H1 (cell line): ENCODE measurements at places on chromosomes 7 and 10. TPM values are rescaled to one million over a fixed set of nuclear protein-coding genes. Genes with fewer than 3 reads are reported as not detected.

DNA sequence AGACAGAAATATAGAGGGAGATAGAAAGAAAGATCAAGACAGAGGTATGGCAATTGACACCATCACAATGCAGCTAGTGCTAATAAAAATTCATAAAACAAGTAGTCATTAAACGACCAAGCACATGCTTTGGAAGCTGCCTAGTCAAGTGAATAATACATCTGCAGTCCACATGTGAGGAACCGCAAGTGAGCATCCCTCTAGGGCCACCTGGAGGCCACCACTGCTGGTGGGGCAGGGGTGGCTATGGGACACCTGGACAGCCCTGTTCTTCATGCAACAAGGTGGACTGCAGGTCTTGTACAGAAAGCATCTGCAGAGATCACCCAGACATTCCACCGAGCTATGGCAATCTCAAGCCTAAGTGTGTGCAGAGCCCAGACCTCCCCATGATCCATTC, 451.1 kb upstream of the PFKP start:
- no peak overlapping the region for H3K27ac ChIP-seq
- no peaks in the 10 kb centered on the region for H3K27me3 ChIP-seq
- DNase-seq, result no peak
- no peaks in the 10 kb centered on the region for H3K36me3 ChIP-seq
- no peak overlapping the region for H3K4me3 ChIP-seq

DNA sequence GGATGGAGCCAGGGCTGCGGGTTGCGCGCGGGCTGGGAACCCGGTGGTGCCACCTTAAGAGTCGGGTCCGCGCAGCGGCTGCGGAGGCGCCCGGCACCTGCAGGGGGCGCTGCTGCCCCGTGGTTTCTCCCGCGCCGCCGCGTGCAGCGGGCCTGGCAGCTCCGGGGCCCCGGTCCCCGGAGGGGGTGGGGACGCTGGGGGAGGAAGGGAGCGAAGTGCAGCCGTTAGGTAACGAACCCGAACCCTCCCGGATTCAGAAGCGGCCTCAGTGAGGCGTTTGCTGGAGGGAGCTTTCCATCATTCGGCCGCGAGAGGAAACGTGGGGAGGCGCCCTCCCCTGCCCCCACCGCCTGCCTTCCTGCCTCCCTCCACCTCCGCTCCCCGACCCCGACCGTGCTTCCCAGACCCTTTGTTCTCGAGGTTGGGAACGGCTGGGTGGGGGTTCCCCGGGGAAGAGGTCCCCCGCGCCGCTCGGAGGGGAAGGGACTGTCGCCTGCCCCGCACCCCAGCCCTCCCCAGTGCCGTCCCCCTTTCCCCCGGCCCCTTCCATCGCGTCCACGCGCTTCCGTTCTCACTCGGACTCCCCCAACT, 29.6 kb downstream of the SKIDA1 start:
- peak overlapping the region; percentile 86 for H3K27ac ChIP-seq
- H3K4me1 ChIP-seq, result peaks cover 29% of the 10 kb centered on the region
- no peaks in the 10 kb centered on the region for H3K36me3 ChIP-seq

- H3K36me3 ChIP-seq, result no peaks in the 10 kb centered on the region
- H3K4me3 ChIP-seq, result no peak overlapping the region
- H3K27me3 ChIP-seq, result no peaks in the 10 kb centered on the region
- H3K4me1 ChIP-seq, result no peaks in the 10 kb centered on the region
Measured at GRCh38 chr10:37733822-37734221, 123.6 kb downstream of the ZNF248 start.

GRCh38 chr10:34580214-34580613, 234.9 kb downstream of the PARD3 start:
- H3K36me3 ChIP-seq, result no peaks in the 10 kb centered on the region
- no peak overlapping the region for H3K27ac ChIP-seq
- no peak for DNase-seq

DNA sequence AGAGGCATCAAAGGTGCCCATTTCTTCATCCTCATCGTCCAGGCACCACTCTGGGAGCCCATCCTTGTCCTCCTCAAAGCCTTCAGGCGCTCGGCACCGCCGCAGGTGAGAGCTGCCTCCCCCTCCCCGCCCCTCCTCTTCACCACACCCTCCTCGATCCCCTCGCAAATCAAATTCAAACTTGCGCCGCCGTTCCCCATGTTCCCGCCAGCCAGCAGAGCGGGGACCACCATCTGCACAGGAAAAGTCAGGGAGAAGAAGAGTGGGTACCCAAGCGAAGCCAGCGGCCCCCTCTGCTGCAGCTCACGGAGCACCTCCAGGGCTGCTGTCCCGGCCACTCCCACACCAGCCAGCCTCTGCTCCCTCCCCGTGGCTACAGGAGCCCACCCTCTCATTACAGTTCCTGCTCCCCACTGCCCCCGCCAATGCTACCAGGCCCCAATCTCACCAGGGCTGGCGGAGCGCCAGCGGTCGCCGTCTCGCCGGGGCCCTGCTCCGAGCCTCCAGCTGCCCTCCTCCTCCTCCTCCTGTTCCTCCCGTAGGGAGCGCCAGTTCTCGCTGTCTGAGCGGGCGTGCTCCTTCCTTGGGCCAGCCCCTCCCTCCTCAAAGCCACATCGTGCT, 7.7 kb downstream of the GIGYF1 start:
- no peak overlapping the region for H3K4me3 ChIP-seq
- no peak overlapping the region for H3K27ac ChIP-seq
- no peaks in the 10 kb centered on the region for H3K27me3 ChIP-seq
- H3K4me1 ChIP-seq, result peaks cover 6% of the 10 kb centered on the region

- H3K27me3 ChIP-seq, result no peaks in the 10 kb centered on the region
- no peaks in the 10 kb centered on the region for H3K4me1 ChIP-seq
- H3K27ac ChIP-seq, result no peak overlapping the region
- H3K4me3 ChIP-seq, result no peak overlapping the region
Measured at GRCh38 chr10:106557951-106558733, 606.4 kb downstream of the SORCS1 start.

GRCh38 chr7:142442396-142442795, 184.5 kb upstream of the PRSS58 start:
- no peaks in the 10 kb centered on the region for H3K27me3 ChIP-seq
- no peak for DNase-seq
- H3K4me3 ChIP-seq, result no peak overlapping the region
- H3K36me3 ChIP-seq, result no peaks in the 10 kb centered on the region
- no peak overlapping the region for H3K27ac ChIP-seq

DNA sequence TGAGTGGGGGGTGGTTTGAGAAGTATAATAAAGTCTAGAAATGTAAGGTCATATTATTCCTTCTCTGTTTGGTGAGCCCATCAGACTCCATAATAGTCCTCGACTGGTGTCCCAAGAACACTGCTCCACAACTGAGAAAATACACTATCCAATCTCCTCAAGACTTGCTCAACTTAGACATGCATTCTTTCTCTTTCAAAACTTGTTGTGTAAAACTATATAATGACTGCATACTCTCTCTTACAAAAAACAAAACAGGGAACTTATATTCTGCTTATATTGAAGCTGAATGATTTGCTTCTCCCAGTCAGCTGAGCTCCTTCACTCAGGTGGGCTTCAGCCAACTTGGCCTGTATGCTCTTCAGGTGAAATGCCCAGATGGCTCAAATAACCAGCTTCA, 204.7 kb downstream of the ZNF365 start:
- no peak overlapping the region for H3K27ac ChIP-seq
- no peaks in the 10 kb centered on the region for H3K4me1 ChIP-seq
- no peaks in the 10 kb centered on the region for H3K36me3 ChIP-seq
- no peak overlapping the region for H3K4me3 ChIP-seq
- DNase-seq, result no peak
- H3K27me3 ChIP-seq, result no peaks in the 10 kb centered on the region

GRCh38 chr10:96703358-96703757, 17.0 kb downstream of the PIK3AP1 start:
- H3K4me3 ChIP-seq, result no peak overlapping the region
- no peaks in the 10 kb centered on the region for H3K36me3 ChIP-seq
- H3K27me3 ChIP-seq, result no peaks in the 10 kb centered on the region
- H3K4me1 ChIP-seq, result no peaks in the 10 kb centered on the region
- DNase-seq, result no peak
- H3K27ac ChIP-seq, result no peak overlapping the region

CCDC126 gene
- 4.2 and 5.3 TPM in 2 replicates for total RNA-seq

KCTD7 gene
- 7.7 and 8.6 TPM in 2 replicates for total RNA-seq

FAM241B gene
- total RNA-seq, result 18.6 and 19.3 TPM in 2 replicates

PILRA gene
- total RNA-seq, result 7.3 and 7.6 TPM in 2 replicates

CALML3 gene
- not detected in 2 replicates for total RNA-seq
